Activated gamma-delta T cell (primary cell): ENCODE measurements at places on chromosomes 5 and 9.
A peak's percentile ranks its signal among the peaks of the same experiment; 100 is the strongest.

GRCh38 chr9:93945400-93946337 is 9.5 kb downstream of the BARX1 start:
- no peak for DNase-seq

DNA sequence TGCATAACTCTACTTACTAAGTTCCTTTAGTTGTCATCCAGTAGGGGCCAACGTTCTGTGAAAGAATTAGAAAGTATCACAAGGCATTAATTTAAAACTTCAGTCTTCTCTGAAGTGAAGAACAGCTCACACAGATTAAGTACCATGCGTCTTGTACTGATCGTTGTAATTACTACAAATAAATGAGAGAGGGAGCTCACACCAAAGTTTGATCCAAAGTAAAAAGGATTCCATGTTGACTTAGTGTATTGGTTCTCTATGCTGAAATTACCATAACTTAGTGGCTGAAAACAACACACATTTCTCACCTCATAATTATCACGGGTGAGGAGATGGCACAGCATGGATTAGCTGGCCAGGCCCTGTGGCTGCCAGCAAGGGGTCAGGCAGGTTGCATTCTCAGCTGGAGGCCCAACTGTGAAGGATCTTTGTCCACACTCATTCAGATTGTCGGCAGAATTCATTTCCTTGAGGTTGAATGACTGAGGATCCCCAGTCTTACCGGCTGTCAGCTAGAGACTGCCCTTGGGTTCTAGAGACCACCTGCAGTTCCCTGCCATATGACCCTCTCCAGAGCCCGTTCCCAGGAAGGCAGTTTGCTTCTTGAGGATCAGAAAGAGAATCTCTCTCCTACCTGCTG is 169.1 kb downstream of the YTHDC2 start:
- DNase-seq: no peak

DNA sequence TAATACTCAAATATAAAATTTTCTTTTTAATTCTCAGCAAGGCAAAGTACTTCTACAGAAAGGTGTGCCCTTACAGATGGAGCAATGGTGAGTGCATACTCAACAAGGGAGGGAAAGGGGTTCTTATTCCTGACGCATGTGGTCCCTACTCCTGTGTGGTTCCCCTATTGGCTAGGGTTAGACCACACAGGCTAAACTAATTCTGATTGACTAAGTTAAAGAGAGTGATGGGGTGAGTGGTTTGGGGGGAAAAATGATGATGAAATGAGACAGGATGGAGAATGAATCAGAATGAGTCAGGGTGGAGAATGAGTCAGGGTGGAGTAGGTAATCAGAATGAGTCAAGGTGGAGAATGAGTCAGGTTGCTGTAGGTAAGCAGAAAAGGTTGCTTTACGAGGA is 22.9 kb upstream of the HMGCS1 start:
- DNase-seq: no peak

GRCh38 chr9:90002397-90003271 is 397.8 kb downstream of the GADD45G start:
- no peak for DNase-seq

DNA sequence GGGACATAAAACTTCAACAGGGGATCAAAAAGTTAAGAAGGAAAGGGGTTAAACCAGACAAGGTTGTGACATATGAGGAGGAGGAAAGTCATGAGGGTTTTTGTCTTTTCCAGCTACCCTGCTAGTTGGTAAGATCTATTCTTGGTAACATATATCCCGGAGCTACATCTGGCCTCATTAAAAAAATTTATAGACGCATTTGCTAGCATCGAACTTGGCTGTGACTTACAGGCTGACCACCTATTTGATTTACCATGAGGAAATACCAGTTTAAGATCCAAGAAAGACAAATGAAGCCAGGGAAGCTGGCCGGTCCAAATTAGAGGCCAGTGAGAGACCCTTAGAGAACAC is 87.6 kb upstream of the NIPAL4 start:
- DNase-seq: no peak

GRCh38 chr5:81751836-81752643 is 1.1 kb upstream of the SSBP2 start:
- DNase-seq: peak; percentile 16

GRCh38 chr9:34994900-34995669 is 5.5 kb downstream of the DNAJB5 start:
- DNase-seq: no peak

GRCh38 chr5:81007637-81008027 is 47.5 kb downstream of the RASGRF2 start:
- DNase-seq: no peak

GRCh38 chr5:163809473-163809872 is 304.1 kb downstream of the MAT2B start:
- no peak for DNase-seq

DNA sequence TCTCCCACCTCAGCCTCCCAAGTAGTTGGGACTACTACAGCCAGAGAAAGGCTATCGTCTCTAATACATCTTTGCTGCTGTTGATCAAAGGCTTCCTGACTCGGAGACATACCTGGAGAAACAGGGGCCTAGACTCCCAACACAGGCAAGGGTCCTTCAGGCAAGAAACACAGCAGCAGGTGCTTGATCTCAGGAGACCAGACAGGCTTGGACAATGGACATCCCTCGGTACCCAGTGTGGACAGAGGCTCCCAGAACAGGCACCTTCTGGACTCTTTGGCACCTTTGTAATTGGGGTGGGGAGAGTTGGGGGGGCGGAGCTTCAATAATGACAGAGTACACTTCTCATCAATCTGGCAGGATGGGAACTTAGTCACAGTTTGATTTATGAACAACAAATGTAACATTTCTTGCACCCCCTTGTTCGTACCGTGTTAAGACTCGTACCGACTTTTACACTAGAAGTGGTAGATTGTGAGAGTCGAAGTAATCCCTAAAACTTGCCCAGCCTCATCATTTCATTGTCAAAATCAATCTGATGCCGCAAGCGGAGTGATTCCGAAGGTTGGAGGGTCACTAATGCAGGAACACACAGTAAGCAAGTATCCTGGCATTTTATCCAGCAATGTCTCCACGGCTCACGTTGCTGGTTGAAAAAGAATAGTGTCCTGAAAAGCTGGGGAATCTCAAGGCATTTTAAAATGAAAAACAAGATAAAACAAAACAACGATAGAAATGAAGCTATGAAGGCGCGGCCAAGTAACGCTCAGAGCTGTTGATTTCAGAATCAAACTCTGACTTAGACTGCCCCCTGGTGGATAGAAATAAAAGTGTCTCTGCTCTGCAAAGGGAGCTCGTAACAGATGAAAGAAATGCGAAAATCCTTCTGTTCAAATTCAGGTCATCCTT is 46.4 kb upstream of the STK32A start:
- no peak for DNase-seq

- DNase-seq: no peak
These were observed 207.2 kb upstream of the DAPK1 start for GRCh38 chr9:87290241-87291052.

DNA sequence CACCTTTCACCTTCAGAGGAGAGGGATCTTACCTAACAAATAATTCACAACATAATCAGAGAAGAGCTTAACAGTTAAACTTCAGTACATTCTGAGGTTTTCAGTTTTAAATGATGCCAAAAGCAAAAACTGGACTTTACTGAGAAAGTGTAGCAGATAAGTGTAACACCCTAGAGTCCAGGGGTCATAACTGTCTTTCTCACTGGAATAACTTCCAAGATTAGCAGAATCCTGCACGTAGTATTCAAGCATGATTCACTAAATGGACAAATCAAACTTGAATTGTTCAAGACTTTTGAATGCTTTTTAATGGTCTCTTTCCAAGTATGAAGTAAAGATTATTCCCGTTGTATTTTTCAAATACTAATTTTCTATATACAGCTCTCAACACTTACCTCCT is 180.1 kb upstream of the NREP start:
- no peak for DNase-seq

DNA sequence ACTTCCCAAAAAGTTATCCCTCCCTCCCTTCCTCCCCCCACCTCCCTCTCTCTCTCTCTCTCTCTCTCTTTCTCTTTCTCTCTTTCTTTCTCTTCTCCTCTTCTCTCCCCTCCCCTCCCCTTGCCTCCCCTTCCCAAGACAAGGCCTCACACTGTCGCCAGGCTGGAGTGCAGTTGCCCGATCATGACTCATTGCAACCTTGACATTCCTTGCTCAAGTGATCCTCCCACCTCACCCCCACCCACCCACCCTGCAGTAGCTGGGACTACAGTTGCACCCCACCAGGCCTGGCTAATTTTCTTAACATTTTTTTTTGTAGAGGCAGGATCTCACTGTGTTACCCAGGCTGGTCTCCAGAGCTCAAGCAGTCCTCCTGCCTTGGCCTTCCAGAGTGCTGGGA is 32.8 kb downstream of the VPS13A start:
- DNase-seq: no peak

GRCh38 chr5:5331848-5332247 is 90.6 kb upstream of the ICE1 start:
- DNase-seq: no peak

DNA sequence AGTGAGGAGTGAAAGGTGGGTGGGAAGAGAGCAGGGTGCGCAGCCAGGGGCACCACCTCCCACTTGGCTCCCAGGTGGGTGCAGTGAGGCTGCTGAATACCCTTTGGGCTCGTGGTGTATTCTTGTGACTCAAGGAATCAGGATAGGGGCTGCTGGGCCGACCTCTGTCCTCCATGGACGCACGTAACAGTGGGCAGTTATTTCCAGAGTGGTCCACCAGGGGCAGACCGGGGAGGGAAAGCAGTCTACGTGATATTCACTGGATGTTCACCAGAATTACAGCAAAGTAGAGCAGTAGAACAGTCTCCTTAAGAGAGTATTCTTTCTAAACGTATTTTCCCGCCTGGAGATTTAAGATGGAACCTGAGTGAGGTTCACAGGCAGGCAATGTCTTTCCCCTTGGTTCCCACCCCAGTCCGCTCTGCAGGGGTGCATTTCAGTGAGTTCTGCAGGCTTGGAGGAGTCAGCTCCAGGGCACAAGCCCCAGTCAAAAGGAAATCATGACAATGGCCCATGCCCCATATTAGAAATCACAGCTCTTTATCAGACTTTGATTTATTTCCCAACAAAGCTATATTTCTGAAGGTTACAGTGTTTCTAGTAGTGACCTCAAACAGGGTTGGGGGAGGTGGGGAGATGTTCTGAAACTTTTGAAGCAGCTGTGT is 88.7 kb downstream of the SYK start:
- DNase-seq: no peak

GRCh38 chr5:12870872-12871539 is 966.8 kb upstream of the CTNND2 start:
- DNase-seq: no peak

DNA sequence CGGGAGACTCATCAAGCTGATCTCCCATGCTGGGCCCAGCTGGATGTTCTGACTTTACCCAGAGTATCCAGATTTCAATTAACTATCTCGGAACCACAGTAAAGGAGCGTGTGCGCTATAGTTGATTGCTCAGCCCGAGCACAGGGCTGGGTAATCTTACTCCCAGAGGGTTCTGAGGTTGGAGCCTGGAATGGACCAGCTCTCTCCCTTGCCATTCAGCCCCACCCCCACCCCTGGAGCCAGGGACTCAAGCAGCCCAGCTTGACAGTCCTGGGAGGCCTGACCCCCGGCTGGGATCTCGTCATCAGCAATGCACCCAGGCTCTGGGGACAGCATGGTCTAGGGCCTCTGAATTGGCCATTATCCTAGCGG is 23.7 kb upstream of the PTGES start:
- DNase-seq: no peak

- no peak for DNase-seq
These were observed at the start of gene PCDHB10 for GRCh38 chr5:141192110-141192725. TSS of gene PCDHB10 (plus strand) at chr5:141192353. CDS start at chr5:141192553, 200 bp downstream.

DNA sequence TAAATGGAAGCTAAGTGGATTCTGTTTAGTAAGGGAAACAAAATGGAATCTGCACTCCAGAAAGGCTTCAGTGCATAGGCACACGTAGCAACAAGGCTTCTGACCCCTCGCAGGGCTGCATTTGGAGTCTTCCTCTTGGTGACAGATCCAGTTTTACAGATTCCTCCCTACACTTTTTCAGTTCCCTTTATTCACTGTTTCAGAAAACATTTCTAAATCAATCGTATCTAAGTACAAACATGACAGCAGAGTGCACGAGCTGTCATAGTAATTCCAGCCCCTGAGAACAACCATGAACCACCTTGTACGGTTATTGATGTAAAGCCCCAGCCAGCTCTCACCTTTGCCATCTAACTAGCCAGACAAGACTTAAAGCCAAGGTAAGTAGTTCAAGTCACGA is 491.6 kb downstream of the SEMA5A start:
- DNase-seq: no peak

- no peak for DNase-seq
These were observed 141.8 kb downstream of the DOCK2 start for GRCh38 chr5:169778622-169779596.

GRCh38 chr9:125701351-125701750 is 5.7 kb downstream of the MAPKAP1 start:
- no peak for DNase-seq

DNA sequence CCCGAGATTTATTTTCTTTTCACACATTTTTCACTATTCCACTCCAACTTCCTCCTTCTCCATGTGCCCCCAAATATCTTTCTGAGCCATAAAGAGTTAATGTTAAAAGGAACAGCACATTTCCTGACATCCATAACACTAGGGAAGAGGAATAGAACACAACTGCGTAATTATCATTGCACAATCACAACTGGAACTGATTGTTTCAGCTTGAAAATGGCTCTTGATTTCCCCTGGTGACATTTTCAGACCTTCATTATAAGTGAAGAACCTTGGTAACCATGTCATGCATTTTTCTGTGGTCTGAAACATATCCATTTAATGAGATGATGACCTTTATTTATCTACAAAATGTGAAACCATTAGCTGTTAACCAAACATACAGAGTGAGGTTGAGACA is 82.4 kb downstream of the PCSK1 start:
- DNase-seq: no peak

DNA sequence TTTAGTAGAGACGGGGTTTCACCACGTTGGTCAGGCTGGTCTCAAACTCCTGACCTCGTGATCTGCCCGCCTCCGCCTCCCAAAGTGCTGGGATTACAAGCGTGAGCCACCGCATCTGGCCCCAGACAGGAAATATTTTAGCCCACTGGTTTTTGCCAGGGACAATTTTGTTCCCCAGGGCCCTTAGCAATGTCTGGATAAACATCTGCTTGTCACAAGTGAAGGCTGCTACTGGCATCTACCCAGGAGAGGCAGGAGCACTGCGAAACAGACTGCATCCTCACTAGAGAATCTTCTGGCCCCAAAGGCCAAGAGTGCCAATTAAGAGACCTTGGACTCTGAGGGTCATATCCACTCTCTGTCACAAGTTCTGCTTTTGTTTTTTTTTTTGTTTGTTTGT is 2.4 kb upstream of the TPRN start:
- no peak for DNase-seq

DNA sequence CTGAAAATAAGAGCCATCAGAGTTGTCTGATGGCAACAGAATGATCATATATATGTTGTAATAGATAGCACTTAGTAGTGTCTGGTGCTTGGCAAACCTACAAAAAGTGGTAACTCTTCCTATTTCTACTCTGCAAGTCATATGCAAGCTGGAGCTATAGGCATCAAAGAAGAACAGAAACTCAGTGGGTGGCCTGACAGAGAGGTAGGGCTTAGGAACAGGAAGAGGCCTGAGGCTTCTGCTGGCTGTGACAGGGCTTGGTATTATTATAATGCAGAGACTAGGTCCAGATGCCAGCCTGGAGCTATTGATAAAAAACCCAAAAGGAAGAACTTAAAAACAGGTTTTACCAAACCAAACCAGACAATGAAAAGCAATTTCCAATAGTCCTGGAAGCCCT is 4.4 kb upstream of the DIAPH1 start:
- DNase-seq: no peak

- DNase-seq: no peak
These were observed 27.4 kb downstream of the PTPA start for GRCh38 chr9:129138476-129139232.
